MV-4-11 (cell line): ENCODE measurements at places on chromosomes 3 and 15.

- DNase-seq: no peak
These were observed 713.7 kb upstream of the SEMA6D start for GRCh38 chr15:47003568-47003967.

DNA sequence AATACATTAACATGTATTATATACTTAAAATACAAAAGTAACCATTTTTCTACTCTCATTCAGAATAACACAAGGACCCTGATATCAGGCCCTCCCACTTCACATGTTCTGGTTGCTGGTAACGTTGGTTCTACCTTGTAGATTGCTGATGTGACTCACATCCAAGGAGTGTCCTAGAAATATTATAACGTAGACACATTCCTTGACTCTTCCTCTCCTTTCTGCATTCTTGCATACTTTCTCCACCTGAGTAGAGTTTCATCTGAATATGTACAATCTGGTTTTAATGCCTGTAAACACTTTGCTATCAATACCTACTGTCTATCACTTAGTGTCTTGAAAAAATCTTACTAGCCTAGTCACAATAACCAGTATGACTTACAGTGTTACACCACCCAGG lies 35.0 kb upstream of the NEDD4 start:
- DNase-seq: no peak

DNA sequence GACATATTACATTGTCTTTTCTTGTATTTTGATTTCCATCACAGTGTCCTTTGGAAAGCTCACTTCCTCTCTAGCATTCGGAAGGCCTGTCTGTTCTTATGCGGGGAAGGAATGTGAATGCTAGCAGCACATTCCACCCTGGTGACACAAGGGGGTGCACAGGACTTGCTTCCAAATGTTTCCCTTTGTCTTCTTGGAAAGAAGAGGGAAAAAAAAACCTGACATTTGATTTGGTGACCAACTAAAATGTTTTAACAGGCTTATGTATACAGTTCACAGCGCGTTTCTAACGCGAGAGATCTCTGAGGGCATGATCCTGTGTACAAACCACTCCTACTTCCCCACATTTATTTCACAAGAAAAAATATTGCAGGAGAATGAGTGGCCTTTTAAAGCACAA lies 107.6 kb upstream of the FXR1 start:
- no peak for DNase-seq

- DNase-seq: no peak
These were observed 9.7 kb upstream of the MEIS2 start for GRCh38 chr15:37109872-37110572.

DNA sequence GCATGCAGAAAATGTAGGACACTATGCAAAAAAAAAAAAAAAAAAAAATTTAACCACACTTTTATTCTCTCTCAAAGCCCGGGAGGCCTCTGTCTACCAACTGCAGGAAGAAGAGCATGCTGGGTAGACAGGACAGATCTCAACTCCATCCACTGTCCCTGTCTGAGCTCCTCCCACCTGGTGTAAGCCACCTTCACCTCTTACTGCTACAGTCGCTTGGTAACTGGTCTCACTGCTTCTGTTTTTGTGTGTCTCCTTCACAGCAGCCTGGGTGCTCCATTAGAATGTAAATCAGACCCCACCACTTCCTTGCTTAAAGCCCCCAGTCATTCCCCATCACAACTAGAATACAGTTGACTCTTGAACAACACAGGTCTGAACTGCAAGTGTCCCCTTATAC lies 115.1 kb upstream of the PROK2 start:
- DNase-seq: no peak

GRCh38 chr3:9715136-9715535 lies 11.5 kb downstream of the CPNE9 start:
- no peak for DNase-seq

DNA sequence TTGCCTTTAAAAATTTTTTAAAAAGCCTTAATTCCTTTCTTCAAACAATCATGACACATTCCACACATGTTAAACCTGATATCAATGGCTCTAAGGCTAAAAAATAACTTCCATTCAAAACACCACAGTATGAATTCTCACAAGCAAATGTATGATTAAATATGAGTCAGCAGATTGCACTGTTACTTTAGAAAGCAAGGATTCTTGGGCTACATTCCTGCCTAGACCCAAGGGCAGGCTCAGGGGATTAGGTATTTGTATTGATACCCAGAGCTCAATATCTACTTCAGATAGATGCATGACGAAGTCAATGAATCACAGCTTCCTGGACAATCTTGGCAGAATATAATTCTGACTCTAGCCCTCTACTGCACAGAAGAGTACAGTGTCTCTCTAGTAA lies 65.7 kb downstream of the RARB start:
- DNase-seq: no peak

GRCh38 chr15:38539008-38539343 lies 25.6 kb downstream of the RASGRP1 start:
- DNase-seq: no peak
